ENCODE measurements at places on chromosomes 13 and 19. TPM values are rescaled to one million over a fixed set of nuclear protein-coding genes. Genes with fewer than 3 reads are reported as not detected.

DNA sequence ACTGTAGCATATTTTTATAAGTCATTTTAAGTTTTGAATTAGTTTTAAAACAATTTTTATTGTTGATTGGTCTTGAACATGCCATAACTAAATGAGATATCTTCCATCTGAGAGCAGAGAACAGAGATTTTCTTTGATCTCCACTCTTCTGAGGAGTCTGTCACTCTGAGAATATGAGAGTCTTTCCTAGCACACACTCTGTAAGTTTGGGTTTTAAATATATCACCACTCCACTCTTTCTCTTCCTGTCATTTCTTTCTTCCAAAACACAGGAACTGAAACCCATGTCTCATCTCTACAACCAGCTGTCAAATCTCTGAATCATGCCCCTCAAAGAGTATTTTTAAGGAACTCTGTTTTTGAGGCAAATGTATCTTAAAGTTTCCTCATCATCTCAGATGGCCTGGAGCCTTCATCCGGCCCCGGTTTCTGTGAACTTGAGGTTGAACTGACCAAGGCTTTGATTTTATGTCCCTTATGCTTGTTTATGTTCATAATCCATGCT lies 698.2 kb upstream of the SGCG start:
- no peak for DNase-seq

GRCh38 chr19:57362419-57362818 lies 932 bp upstream of the TRAPPC2B start:
- no peak for DNase-seq

DNA sequence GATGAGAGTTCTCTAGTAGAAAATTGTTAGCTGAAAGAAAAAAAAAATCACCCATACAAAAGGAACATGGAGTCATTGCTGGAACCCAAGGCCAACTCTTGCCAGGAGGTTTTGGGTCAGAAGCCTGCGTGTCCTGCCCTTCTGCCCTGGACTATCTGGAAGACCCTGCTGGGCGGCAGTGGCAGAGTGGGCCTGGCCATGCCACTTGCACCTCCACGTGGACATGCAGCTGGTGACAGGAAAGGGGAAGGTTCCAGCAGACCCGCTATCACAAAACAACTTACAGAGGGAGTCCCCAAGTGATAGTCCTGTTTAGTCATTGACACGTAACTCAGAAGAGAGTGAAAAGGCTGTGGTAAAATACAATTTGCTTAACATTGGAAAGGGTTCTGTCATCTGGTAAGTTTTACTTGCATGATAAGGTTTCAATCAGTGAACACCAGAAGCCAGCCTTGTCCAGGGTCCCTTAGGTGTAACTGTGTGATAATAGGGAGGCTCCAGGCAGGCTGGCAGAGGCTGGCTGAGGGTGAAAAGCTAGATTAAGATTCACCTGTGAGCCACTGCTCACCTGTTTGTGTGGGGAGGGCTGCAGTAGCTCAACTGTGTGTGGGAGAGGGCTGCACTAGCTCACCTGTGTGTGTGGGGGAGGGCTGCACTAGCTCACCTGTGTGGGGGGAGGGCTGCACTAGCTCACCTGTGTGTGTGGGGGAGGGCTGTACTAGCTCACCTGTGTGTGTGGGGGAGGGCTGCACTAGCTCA lies 47.8 kb downstream of the COL4A2 start:
- no peak for DNase-seq

GRCh38 chr13:30786648-30787047 lies 51.3 kb downstream of the ALOX5AP start:
- DNase-seq: no peak

Gene MBD3
- total RNA-seq: 66.3 TPM

DNA sequence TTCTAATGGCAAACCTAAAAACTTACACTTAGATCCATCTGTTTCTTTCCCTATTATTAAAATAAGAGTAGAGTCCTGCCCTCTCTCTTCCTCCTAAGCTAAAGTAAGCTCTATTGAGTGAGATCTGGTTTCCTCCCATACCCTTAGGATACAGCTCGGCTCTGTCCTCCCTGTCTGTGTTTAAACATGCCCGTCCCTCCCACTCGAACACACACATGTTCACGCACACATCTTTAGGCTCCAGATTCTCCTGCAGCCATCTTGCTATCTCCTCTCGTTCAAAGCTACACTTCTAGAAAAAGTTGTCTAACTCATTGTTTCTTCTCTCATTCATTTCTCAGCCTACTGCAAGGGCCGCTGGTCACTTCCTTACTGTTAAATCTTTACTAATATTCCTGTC lies 15.1 kb upstream of the CEBPG start:
- DNase-seq: no peak

Gene CCDC106
- 16.0 TPM for total RNA-seq

Gene PIH1D1
- 151 TPM for total RNA-seq

DNA sequence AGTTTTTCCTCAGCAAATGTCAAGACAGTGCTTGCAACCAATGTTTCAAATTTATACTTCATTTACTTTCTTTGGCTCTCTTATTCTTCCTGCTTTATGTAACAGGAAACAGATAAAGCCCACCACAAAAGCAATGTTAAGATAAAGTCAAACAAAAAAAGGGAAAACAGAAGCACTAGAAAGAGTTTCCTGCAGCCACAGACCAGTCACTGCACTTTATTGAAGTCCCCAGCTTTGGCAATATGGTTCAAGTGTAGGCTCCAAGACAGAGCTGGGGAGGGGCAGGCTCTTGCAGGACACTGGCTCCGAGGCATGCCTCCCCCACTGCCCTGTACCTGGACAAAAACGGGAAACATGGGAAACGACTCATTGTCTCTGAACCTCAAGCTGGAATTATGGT lies 15.3 kb upstream of the CDC16 start:
- DNase-seq: peak; percentile 14

Gene PPM1N
- total RNA-seq: 0.99 TPM

Gene ADGRE2
- not detected for total RNA-seq

DNA sequence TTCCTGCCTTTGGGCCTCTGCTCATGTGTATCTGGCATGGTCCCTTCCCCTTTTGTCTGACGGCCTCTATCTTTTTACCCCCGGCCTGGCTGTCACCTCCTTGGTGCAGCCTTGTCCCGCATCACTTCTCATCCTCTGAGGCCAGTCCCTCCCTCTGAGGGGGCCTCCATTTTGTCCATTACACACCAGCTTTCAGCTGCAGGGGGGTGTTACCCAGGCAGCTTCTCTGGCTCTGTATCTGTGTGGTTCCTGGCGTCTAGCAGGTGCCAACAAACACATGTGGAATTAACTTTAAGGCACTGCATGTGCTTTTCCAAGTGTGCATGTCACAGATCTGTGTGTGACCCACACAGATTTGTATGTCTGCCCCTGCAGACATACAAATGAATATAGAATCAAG lies 52.4 kb downstream of the LYL1 start:
- no peak for DNase-seq

- DNase-seq: peak; percentile 58
These were observed 214.8 kb downstream of the COG6 start for GRCh38 chr13:39870197-39870747.

Gene ZGLP1
- 0.63 TPM for total RNA-seq

Gene CLASRP
- total RNA-seq: 14.1 TPM

Gene ERICH6B
- not detected for total RNA-seq

DNA sequence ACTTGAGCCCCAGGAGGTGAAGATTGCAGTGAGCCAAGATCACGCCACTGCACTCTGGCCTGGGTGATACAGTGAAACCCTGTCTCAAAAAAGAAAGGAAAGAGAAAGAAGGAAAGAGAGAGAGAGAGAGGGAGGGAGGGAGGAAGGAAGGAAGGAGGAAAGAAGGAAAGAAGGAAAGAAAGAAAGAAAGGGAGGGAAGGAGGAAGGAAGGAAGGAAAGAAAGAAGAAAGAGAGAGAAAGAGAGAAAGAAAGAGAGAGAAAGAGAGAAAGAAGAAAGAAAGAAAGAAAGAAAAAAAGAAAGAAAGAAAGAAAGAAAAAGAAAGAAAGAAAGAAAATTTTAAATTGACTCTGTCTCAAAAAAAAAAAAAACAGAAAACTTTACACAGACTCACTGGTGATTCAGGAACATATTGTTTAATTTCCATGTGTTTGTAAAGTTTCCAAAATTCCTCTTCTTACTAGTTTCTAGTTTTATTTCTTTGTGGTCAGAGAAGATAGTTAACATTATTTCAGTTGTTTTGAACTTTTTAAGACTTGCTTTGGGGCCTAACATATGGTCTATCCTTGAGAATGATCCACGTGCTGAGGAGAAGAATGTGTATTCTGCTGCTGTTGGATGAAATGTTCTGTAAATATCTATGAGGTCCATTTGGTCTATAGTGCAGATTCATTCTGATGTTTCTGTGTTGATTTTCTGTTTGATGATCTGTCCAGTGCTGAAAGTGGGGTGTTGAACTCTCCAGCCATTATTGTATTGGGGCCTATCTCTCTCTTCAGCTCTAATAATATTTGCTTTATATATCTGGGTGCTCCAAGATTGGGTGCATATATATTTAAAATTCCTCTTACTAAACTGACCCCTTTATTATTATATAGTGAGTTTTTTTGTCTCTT lies 204.4 kb upstream of the SERP2 start:
- peak; percentile 32 for DNase-seq

- DNase-seq: peak; percentile 46
These were observed at the start of gene ZBTB32 for GRCh38 chr19:35704218-35704617. Gene ZBTB32 (plus strand): TSS chr19:35704558. CDS start chr19:35714627, 10,069 bp downstream.

Gene GJB2
- total RNA-seq: 0.18 TPM

Gene SLC35E1
- total RNA-seq: 32.0 TPM

DNA sequence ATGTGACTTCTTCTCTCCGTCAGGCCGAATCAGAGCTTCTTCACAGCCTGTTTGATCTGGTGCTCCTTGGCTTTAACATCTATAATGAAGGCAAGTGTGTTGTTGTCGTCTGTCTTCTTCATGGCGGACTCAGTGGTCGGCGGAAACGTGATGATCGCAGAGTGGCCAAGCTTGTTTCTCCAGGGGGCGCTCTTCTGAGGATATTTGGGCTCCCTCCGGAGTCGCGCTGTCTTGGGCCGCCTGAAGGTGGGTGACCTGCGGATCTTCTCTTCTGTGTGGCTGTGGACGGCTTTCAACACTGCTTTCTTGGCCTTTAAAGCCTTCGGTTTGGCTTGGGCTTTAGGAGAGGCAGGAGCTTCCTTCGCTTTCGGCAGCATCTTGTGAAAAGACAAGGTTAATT lies 9.8 kb downstream of the TPRX1 start:
- DNase-seq: no peak

- no peak for DNase-seq
These were observed 63.0 kb upstream of the ZNF536 start for GRCh38 chr19:30309176-30309575.
